Gastrocnemius medialis (tissue), 4 donors: ENCODE measurements at places on chromosomes 1 and 21. TPM values are rescaled to one million over a fixed set of nuclear protein-coding genes. Genes with fewer than 3 reads are reported as not detected.

DNA sequence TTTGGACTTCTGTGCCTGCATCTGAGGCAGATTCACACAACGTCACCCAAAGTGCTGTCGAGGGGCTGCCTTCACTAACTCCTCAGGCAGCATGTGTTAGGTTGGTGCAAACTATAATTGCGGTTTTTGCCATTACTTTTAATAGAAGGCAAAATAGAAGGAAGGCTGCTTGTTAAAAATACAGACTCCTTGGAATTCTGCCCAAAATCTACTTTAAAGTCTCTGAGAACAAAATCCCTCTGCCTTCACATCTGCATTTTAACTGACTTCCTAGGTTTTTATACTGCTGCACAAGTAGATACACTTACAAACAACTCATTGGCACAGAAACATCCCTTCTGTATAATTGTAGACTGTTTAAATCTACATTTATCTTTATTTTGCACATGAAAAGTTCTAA is 41.3 kb upstream of the SLC19A2 start:
- no peak for DNase-seq

DNA sequence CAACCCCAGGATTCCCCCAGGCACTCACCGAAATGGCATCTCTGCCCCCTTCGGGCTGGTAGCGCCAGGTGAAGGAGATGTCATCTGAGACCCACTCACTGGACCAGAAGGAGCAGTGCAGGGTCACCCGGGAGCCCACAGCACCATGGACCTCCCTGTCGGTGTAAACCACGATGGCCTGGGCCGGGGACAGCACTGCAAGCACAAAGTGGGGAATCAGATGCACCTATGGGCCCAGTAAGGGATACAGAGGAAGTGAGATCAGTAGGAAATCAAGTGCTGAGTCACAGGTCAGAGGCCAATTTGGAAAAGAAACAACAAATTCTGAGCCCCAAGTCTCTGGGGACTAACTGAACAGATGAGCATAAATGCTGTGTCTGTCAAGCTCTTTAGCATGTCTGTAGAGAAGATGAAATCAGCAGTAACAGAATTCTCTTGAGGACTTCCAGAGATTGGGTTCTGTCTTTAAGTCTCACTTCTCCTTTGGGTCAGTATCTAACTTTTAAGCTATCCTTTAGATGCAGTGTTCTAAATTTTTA is 2.5 kb downstream of the MPZ start:
- no peak for DNase-seq

GRCh38 chr1:204475656-204476432 is 18.8 kb downstream of the PIK3C2B start:
- DNase-seq, result no peak

DNA sequence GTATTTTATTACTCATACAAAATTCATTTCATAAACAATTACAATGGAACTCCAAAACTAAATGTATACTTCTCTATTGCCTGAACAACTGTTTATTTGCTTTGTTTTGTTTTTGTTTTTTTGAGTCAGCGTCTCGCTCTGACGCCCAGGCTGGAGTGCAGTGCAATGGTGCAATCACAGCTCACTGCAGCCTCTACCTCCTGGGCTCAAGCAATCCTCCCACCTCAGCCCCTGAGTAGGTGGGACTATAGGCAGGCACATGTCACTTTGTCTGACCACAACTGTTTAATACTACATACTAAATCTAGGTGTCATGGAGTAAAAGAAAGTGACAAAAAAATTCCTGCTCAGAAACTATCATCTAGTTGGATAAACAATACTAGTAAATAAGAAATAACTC is 49.3 kb downstream of the RAB3GAP2 start:
- DNase-seq, result no peak

- no peak for DNase-seq
Observed at GRCh38 chr1:21295002-21295401, 4.7 kb upstream of the ECE1 start.

- DNase-seq, result no peak
Observed at GRCh38 chr1:41609166-41609883, 124.8 kb upstream of the EDN2 start.

GRCh38 chr1:180842052-180842451 is 70.6 kb upstream of the KIAA1614 start:
- DNase-seq, result no peak

DNA sequence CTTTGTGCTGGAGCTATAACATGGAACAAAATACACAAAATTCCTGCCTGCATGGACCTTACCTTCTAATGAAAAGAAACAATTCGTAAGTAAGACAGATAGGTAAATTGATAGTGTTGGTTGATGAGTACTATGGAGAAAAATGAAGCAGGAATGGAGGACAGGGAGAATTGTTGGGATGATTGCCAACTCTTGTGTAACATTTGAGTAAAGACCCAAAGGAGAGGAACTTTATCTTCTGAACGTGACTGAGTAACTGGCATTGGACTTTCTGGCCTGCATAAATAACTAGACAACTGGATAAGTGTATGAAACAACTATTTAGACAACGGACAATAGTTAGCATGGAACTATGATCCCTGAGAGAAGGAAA is 6.8 kb upstream of the EFCAB14 start:
- no peak for DNase-seq

- peak; percentile 6 for DNase-seq
Observed at GRCh38 chr1:227318853-227319607, 738 bp upstream of the CDC42BPA start.

DNA sequence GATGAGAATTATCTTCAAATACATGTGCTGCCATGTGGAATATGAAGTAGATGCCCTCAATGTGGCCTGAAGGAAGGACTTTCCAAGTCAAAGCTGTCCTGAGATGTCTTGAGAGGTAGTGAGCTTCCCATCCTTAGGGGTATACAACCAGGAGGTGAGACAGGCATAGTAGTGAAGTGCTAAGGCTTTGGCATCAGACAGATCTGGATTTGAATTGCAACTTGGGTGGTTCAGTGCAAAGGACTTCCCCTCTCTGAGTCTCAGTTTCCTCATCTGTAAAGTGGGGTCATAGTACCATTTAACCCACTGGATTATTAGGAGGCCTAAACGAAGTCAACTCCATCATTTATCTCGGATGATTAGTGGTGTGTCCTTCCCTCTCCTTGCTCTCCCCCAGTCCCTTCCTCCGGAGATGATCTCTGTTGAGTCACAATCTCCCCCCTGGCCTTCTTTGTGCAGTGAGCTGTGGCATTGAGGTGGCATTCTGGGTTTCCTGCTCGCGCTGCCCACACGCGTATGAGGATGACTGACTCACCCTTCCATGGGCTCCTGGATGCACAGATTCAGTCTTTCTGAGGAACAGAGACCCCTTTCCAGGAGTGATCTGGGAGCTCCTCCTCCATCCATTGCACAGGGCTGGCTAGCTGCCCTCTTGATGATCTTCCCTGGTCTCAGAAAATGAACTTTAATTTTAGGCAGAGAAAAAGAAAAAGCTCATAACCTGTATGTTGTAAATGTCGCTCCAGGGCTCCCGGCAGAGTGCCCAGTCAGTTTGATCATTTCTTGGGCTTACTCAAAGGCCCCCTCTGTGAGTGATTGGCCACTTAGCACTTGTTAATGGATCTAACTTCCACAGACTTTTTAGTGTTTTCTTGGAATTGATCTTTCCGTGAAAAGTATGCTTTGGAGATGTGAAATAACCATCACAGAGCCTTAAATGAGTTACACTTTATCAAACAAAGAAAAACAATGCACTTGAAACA is 354.6 kb downstream of the PTPRU start:
- DNase-seq, result no peak

- DNase-seq, result no peak
Observed at GRCh38 chr1:1761504-1762376, 16.5 kb downstream of the NADK start.

GRCh38 chr1:209446356-209446755 is 137.2 kb upstream of the CAMK1G start:
- DNase-seq, result no peak

GRCh38 chr1:1185101-1185765 is 11.6 kb downstream of the TTLL10 start:
- no peak for DNase-seq

The PEX19 gene
- 151 TPM for total RNA-seq

The C4BPA gene
- 2.8 TPM for total RNA-seq

The LCA5L gene
- total RNA-seq, result 2.3 TPM

The AGBL4 gene
- not detected for total RNA-seq
